ENCODE measurements at places on chromosomes 12 and 14. TPM values are rescaled to one million over a fixed set of nuclear protein-coding genes. Genes with fewer than 3 reads are reported as not detected.

Gene USP44
- 0.96 TPM for total RNA-seq

Gene MMP19
- 0.24 TPM for total RNA-seq

Gene FOXN4
- not detected for total RNA-seq

Gene TCL1A
- not detected for total RNA-seq

Gene SCYL2
- 37.5 TPM for total RNA-seq

Gene MDM2
- total RNA-seq = 107 TPM

Gene THTPA
- 5.5 TPM for total RNA-seq

Gene RHOJ
- 0.21 TPM for total RNA-seq

Gene SVOP
- total RNA-seq = not detected

All from tracheal epithelial cell (primary cell).